Thoracic aorta endothelial cell (primary cell): ENCODE measurements at places on chromosomes 12 and 14. TPM values are rescaled to one million over a fixed set of nuclear protein-coding genes. Genes with fewer than 3 reads are reported as not detected.

FITM1 gene
- total RNA-seq, result 0.27 TPM in 1 of 2 replicates, not detected in the other

PRIMA1 gene
- not detected in 2 replicates for total RNA-seq

SLC10A1 gene
- not detected in 2 replicates for total RNA-seq

SERPINA3 gene
- total RNA-seq, result 0.40 TPM in 1 of 2 replicates, not detected in the other

SPIC gene
- not detected in 2 replicates for total RNA-seq

TIMM9 gene
- total RNA-seq, result 25.4 and 31.6 TPM in 2 replicates

ANO2 gene
- 12.6 and 48.8 TPM in 2 replicates for total RNA-seq
